Heart right ventricle (tissue), 16 donors: ENCODE measurements at places on chromosomes 12 and 14. TPM values are rescaled to one million over a fixed set of nuclear protein-coding genes. Genes with fewer than 3 reads are reported as not detected.

DNA sequence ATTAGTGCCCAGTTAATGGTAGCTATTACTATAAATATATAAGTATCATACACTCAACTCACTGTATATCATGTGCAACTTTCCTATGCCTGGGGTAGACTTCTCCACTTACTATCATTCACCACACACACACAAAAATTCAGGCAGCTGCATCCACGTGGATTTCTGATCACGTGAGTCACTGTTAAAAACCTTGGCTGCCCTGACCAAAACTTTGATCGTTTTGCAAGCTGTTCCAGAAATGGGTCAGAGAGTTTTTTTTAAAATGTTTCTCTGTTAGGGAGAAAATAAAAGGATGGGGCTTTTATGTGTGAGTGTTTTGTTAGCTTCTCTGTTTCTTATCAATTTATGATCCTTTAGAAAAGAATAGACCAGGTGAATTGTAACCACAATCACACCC, 198.2 kb upstream of the CNOT2 start:
- no peak for DNase-seq

The CCDC177 gene
- polyA plus RNA-seq, result not detected

- DNase-seq, result no peak
These were observed 35.4 kb downstream of the SLC38A1 start for GRCh38 chr12:46233423-46233822.

The GATC gene
- 7.3 TPM for polyA plus RNA-seq

DNA sequence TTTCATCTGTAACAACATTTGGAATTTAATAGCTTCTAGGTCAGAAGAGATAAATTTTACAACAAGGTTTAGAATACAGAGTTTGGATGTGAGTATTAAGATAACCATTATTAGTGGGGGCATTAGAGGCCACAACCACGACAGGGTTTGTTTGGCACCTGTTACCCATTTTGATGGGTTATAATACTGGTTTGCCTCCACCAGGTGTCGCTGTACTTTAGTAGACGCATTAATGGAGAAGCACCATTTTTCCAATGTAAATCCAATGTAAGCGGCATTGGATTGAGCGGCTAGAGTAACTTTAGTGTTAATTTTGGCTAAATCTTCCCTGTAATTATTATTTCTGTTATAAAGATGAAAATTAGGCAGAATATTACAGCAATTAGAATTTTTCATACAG, 136.2 kb downstream of the SLCO1B3 start:
- no peak for DNase-seq

DNA sequence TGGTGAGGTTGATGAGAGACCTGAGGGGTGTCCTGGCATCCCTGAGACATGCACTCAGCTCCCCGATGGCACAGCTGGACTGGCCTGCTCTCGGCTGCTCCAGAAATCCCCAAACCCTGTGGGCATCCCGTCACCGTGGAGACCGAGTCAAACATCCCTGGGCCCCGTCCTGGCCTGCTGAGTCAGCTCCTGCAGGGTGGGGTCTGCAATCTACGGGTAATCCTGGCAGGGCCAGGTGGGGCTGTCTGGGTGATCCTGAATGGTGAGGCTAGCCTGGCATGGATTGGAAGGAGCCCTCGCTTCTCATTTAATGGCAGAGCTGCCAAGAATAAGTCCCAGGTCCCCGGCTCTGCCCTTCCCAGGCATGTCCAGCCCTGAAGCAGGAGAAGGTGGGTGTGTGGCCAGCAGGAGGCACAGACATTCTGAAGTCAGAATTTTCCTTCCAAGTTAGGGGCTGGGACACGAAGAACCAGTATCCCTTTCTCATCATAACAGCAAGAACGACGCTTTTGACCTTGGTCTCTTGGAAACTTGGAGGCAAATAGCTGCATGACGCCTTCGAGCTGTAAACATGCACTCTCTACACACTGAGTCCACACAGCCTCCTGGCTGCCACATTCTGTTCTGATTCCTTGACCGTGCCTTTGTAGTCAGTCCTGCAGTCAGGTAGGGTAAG, 17.7 kb upstream of the SERPINA4 start:
- DNase-seq, result no peak

DNA sequence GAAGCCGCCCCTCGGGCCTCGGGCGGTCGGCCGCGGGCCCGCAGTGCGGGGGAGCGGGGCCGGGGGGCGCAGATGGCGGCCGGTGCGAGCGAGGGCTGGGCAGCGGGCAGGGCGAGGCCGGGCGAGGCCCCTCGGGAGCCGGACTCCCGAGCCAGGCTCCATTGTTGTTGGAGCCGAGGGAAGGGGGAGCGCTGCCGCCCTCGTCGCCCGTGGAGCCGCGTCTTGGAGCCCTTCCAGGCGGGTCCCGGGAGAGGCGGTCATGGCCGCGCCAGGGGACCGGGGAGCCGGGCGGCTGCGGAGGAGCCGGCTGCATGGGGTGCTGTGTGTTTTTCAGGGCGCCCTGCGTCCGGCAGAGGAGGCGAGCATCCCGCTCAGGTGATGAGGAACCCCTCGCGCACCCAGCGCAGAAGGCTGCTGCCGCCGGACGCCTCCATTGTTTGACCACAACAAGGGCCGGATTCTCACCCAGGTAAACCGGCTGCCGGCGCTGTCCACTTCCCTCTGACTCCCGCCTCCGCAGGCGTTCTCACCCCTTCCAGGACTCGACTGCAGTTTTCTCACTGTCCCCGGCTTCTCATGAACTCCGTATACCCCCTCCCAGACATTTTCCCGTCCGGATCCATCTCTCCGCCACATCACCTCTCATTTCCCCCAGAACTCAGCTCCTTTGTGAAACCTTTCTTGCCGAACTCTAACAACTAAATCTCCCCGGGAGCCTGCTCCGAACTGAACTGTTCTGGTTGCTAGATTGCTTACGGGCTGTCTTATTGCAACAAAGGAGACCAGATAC, 732 bp downstream of the ZNF664 start:
- peak; percentile 49 for DNase-seq

The SERPINA5 gene
- polyA plus RNA-seq, result 4.9 TPM

DNA sequence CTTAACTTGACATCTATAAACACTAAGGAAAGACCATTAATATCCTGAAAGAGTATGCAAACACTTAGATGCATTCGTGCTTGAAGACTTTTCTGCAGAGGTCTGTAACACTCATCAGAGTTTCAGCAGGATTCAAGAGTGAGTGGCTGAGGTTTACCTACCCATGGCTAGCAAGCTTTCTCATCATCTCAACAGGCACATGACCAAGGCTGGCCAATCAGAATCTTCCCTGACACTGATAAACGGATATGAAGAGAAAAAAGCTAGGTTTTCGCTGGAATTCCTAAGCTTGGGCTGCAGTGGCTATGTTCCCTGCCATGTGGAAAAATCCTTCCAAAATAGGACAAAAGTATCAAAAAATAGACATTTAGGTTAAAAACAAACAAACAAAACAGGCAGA, 162.1 kb upstream of the USP15 start:
- DNase-seq, result no peak

The KERA gene
- not detected for polyA plus RNA-seq

- peak; percentile 41 for DNase-seq
These were observed 6.8 kb upstream of the ASIC1 start for GRCh38 chr12:50050410-50051098.

DNA sequence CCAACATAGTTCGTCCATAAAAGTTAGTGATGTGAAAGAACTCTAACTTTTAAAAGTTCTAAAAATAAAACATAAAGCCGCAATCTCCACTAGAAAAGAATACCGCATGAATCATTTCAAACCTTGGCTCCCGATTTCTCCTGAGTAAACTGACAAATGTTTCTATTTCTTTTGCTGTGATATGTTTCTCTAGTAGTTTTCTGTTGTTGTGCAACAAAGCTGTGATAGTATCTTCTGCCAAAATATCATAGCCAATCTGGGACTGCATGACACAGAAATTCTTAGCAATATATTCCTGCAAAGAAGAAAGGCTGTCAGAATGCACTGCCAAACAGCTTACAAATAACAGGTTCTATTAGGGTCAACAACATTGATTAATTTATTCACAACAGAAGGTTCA, 174.0 kb downstream of the ITPR2 start:
- no peak for DNase-seq

- DNase-seq, result no peak
These were observed 363.1 kb downstream of the LRIG3 start for GRCh38 chr12:58557171-58557570.

DNA sequence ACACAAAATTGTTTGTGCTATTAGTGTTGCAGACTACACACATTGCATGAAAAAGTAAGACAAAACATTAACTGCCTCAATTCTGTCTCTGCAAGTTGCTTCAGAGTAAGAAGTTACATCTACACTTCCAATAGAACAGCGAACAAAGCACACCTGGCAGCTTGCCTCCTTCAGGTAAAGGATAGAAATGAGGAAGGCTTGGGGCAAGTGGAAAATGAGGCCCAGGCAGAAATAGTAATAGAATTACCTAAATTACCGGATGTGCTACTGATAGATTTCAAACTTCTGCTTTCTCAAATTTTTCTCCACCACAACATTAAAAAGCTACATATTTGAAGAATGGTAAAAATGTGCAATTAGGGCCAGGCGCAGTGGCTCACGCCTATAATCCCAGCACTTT, 37.7 kb downstream of the CCDC175 start:
- no peak for DNase-seq

DNA sequence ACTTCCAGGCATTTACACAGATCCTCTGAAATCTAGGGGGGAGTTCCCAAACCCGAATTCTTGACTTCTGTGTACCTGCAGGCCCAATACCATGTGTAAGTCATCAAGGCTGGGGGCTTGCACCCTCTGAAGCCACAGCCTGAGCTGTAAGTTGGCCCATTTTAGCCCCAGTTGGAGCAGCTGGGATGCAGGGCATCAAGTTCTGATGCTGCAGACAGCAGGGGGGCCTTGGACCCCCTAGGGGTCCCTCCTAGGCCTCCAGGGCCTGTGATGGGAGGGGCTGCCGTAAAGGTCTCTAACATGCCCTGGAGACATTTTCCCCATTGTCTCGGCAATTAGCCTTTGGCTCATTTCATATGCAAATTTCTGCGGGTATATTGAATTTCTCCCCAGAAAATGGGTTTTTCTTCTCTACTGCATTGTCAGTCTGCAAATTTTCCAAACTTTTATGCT, 59.5 kb downstream of the LRIG3 start:
- no peak for DNase-seq

The TOMM20L gene
- polyA plus RNA-seq, result not detected

The ACOT6 gene
- polyA plus RNA-seq, result not detected

DNA sequence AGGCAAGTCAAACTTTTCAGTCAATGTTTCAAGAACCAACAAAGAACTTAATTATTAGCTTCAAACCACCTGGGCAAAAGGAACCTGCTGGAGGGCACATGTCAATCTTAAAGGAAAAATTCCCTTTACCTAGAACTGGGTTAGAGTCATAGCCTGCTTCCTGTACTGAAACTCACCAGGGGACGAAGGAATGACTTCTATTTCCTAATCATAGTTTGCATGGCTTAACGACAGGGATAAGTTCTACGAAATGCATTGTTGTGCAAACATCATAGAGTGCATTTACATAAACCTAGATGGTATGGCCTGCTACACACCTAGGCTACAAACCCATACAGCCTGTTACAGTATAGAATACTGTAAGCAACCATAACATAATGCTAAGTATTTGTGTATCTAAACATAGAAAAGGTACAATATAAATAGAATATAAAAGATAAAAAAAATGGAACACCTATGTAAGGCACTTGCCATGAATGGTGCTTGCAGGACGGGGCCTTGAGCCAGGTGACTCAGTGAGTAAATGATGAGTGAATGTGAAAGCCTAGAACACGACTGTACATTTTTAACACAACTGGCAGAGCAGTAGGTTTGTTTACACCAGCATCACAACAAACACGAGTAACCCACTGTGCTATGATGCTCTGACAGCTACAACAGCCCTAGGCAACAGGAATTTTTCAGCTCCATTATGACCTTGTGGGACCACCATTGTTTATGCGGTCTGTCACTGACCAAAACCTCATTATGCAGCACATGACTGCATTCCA, 234.9 kb upstream of the CAND1 start:
- DNase-seq, result no peak

GRCh38 chr12:14272956-14273912, 92.2 kb upstream of the ATF7IP start:
- DNase-seq, result no peak

GRCh38 chr12:119829439-119829838, 47.7 kb downstream of the CIT start:
- no peak for DNase-seq

GRCh38 chr14:94535506-94535905, 25.7 kb upstream of the SERPINA4 start:
- DNase-seq, result no peak

DNA sequence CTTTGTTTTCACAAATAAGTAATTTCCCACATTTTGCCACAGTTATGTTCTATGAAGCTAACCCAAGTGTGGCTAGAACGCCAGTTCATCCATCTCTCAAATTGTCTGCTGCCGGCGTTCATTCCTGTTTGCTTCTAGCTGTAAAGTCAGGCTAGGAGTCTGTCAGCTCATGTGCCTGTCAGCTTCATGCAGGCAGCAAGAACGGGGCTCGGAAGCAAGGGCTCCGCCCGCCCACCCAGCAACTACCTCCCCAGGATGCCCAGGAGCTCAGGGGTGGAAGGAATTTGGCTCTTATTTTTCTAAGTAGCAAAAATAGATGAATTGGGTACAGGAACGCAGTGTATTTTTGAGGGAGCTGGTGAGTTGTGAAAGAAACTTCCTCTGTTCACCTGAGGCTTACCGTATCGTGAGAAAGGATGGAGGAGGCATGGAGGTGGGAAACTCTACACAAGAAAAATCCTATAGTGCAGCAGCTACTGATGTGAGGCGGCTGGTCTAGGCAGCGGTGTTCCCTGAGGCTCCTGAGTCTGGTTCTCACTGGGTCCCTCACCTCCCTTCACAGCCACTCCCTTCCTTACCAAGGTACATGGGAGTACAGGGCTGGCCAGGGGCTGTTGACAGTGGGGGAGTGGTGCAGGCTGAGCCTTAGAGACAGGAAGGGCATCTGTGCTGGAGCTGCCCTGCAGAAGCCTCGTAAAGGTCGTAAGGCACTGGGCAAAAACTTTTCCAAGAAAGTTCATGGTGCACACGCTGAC, 54.5 kb upstream of the AMN start:
- no peak for DNase-seq

DNA sequence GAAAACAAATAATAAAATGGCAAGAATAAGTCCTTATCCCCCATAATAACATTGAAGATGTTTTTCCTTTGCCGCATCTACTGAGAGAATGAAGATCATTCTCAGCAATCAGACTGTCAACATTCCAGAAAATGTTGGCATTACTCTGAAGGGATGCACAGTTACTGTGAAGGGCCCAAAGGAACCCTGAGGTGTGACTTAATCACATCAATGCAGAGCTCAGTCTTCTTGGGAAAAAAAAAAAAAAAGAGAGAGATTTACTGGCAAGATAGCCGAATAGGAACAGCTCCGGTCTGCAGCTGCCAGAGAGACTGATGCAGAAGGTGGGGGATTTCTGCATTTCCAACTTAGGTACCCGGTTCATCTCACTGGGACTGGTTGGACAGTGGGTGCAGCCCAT, 41.3 kb upstream of the OR6J1 start:
- no peak for DNase-seq
